ENCODE measurements at places on chromosomes 1 and 21.

DNA sequence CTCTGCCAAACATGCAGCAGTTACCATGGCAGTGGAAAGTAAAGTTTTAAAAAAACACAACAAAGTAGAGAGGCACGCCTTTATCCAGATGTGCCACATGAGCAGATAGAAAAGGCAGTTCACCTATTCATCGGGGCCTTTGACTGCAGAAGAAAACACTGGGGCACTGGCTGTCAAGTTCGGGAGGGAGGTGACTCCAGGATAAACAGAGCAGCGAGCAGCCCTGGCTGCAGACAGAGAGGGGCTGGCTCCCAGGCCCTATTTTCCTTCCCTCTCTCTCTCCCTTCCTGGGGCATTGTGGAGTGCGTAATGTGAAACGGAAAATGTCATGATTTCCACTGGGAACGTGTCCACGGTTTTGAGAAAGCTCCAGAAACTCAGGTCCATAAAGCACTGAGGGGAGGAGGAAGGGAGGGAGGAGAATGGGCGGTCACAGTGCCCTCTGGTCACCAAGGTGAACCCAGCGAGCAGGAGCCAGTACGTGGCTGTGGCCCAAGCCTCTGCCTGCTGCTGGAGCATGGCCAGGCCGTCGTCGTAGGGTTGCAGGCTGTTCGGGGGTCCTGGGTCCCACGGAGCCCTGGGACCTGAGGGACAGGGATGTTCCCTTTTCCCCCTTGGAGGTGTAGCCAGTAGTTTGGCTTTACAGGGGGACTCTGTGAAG lies 114.7 kb upstream of the IRF2BP2 start:
- peak; percentile 56 for ATAC-seq

DNA sequence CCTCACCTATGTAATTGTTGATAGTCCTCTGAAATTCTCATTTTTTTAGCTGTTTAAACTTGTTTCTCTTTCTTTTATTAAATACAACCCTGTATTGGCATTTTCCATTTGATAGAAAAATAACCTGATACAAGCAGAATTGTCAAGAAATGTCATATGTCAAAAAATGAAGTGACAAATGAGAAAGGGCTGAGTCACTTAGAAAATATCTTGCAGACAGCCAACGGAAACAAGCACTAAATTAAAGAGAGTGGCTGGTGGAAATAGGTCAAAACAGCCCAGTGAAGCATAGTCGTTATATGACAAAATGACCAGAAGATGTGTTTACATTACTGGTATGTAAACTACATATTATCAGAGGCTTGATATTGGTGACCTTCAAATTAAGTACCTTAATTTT lies 484.4 kb downstream of the PLA2G4A start:
- no peak for ATAC-seq

DNA sequence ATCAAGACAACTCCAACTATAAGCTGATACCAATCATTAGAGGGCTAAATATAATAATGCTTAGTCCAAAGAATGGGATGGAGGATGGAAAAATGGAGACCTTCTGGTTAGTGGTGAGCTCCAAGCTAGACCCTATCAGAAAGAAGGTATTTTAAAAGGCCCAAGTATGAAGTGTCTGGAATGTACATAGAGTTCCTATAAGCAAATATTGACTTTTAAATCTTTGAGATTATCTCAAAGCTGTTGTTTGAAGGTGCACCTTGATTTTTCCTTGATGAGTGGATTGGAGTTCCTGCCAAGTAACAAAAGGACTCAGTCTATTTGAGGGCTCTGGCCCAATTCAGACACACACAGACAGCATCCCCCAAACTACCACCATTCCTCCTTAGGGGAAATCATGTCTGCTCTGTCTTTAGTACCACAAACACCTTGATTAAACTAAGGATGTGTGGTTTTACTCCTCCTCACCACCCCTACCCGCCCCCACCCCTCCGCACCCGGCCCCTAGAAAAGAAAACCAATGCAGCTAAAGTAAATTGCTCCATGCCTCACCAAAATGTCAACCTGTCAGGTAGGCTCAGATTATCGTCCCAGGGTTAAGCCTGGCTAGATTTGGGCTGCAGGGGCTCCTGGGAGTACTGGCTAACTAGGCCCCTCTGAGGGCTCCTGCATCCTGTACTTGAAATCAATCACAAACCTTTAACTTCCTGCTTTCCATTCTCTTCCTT lies 59.4 kb downstream of the CDC7 start:
- no peak for ATAC-seq

- ATAC-seq = no peak
Observed at GRCh38 chr1:223738465-223739365, 26.4 kb downstream of the CAPN2 start.

DNA sequence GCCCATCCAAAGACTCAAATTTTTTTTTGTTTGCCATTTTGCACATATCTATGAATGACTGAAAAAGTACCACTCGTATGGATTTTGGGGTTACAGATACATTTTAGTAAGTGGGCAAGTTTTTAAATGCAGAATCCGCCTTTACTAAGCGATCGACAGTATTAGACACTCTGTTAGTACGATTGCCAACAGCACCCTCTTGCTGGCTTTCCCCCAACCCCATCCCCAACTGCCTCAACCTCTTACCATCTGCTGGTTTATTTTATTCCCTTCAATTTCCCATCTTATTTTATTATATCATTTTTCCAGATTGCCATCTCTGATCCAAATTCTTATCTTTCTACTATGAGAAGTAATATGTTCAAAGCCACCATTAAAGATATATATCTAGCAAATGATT lies 244.8 kb downstream of the LRRIQ3 start:
- no peak for ATAC-seq

- peak; percentile 97 for ATAC-seq
Observed at GRCh38 chr1:171188388-171189266, 3.5 kb downstream of the FMO2 start.

DNA sequence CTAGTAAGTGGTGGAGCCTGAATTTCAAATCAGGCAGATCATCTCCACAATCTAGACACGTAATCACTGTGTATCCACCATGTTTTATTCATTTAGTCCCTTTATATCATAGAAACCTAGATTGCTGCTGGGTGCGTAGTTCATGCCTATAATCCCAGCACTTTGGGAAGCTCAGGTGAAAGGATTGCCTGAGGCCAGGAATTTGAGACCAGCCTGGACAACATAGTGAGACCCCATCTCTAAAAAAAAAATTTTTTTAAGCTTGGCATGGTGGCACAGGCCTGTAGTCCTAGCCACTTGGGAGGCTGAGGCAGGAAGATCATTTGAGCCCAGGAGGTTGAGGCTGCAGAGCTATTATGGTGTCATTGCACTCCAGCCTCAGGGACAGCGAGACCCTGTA lies 10.1 kb downstream of the MED18 start:
- no peak for ATAC-seq

DNA sequence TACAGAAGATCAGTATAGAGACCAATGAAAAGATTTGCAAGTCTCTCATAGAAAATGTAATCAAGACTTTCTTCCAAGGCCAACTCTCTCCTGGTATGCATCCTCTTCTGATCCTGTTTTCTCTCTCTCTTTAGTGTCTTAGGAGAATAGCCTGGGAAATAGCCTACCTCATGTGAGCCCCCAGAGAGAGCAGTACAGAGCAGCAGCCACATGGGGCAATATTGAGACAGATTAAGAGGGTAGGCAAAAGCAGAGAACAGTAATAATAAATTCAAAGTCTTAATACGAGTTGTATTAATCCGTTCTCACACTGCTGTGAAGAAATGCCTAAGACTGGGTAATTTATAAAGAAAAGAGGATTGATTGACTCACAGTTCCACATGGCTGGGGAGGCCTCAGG lies 61.4 kb downstream of the RNASEL start:
- ATAC-seq = no peak

DNA sequence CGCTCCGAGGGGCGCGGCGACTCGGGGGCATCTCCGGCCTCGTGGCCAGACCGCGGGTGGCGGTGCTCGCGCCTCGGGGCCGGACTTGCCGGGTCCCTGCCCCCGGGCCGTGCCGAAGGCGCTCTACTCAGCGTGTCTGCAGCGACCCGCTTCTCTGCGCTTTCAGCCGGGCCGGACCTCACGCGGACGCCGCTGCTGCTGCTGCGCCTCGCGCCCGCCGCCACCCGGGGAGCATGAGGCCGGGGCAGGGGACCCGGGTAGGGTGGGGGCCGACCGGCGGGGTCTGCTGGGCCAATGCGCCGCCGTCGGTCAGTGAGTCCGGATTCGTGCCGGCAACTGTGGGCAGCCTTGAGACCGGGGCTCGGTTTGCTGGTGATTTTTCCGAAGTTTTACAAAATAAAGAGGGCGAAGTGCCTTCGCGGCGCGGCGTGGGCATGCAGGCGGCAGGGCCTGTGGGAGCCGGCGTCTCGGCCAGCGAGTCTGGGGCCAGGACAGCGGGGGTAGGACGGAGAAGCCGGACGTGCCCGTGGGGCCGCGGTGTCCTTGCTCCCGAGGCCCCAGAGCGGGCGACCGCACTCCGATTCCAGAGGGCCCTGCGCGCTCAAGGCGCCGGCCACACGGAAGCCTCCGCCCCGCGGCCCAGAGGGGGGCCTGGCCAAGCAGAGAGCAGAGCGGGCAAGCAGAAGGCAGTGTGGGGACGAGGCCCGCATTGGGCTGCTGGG lies 749 bp downstream of the FAM163A start:
- peak; percentile 37 for ATAC-seq

DNA sequence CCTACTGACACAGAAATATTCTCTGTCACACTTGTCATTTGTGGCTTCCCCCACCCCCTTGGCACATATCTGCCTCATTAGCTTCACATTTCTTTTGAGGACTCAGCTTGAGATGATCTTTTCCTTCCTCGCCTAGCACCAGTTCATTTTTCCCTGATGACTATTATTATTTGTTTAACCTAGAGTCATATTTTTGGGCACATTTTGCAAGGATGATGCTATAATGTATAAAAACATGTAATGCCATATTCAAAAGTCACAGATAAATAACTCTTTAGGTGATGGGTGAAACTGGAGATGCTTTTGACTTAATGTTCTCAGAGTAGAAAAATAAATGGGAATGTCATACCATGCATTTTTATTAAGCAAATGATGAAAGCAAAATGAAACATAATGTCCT lies 202.7 kb downstream of the BACH1 start:
- no peak for ATAC-seq

DNA sequence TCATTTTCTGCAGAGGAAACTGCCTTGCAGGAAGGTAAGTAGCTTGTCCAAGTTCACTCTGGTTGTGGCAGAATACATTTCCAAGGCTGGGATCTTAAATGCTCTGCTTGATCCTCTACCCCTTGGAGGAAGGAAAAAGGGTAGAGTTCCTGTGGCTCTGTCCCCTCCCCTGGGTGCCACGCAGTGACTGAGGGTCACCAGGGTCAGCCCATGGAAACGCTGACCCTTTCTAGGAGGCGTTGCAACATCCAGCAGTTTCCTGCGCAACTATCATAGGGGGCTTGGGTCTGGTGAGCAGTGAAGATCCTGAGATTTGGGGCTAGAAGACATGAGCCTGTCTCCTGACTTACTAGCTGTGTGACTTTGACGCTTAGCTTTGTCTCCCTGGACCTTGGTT lies 29.4 kb upstream of the EPS8L3 start:
- no peak for ATAC-seq

DNA sequence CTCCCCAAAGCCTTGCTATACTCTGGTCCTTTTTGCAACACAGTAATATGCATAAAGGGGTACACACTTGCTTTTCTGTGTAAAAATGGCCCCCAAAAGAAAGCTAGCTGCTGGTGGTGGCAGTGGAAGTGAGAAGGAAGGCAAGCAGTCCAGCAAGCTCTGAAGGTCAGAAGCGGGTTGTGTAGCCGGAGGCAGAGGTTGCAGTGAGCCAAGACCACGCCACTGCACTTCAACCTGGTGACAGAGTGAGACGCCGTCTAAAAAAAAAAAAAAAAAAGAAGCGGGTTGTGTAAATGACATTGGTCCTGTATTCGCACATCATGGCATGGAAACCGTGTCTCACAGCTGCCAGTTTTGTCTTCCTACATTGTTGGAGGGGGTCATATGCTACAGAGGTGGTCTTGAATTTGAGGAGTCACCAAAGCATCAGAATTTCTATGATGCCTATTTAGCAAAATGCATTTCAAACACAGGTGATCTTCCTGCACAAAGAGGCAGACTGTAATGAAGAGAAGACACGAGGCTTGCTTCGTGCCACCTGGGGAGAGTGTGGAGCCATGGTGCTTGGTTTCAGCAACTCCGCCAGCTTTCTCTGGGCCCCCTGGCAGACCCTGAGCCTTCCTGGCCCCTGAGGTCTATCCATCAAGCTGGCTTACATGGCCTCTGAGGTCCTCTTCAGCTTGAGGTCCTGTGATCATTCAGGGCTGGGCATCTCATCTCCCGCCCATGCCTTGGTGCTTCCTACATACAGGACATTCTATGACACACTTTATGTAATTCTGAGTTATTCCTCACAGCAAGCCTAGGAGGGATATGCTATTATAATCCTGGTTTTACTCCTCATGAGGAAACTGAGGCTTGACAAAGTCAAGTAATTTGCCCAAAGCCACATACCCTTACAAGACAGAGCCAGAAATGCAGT lies 71.0 kb downstream of the TOMM20 start:
- no peak for ATAC-seq

DNA sequence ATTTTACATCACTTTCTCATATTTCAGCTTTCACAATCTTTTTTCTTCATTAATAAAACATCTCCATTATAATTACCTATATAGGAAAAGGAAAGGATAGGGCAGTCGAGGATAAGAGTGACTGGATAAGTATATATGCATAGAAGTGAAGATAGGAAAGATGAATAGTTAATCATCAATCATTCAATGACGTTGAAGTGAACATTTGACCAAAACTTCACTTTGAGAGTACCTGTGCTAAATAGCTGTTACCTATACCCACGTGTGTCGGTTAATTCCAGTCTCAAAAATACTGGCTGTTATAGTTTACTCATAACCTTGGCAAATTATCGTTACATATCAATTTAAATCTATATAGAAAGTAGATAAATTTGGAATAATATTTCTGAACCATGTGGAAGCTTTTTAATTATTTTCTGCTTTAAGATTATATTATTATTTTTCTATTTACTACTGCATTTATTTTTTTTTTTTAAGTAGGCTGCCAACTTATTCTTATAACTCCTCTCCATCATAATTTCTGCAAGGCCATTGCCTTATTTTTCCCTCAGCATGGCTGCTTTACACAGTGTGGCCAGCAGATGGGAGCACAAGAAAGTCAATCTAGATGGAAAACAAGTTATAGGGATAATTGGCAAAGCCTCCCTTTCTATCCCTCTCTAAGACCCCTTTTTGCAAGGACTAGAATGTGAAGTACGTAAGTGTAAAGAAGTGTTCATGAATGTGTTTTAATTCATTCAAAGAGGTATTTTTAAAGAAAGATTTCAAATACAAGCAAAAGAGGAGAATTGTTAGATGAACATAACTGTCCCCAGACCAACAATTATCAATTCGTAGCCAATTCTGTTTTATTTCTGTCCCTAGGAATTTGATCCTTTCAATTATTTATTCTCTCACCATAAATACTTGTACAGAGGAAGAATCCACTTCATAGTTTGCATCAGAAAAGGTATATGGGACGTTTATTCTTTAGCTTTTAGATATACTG lies 290.4 kb downstream of the KCNT2 start:
- ATAC-seq = peak; percentile 86

DNA sequence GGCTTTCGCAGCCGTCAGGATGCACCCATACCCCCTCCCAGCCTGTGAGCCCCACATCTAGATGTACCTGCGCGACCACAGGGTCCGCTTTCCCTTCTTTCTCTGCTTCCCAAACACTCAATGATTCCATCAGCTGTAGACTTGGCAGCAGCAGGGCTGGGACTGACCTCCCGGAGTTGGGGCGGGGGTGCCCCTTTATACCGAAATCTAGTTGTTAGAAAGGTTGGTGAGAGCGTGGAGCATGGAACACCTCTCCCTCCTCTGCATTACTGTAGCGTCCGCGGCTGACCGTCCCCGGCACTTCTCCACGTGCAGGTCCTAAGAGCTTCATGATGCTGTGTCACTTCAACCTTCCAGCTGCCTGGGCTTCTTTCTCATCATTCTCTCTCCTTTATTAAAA lies 21.1 kb upstream of the ACTRT2 start:
- ATAC-seq = no peak

Measured in SK-N-SH treated with all-trans-retinoic acid at 6 μM for 48 hours (cell line).